MCF 10A (cell line): ENCODE measurements at places on chromosomes 5 and 9.

DNA sequence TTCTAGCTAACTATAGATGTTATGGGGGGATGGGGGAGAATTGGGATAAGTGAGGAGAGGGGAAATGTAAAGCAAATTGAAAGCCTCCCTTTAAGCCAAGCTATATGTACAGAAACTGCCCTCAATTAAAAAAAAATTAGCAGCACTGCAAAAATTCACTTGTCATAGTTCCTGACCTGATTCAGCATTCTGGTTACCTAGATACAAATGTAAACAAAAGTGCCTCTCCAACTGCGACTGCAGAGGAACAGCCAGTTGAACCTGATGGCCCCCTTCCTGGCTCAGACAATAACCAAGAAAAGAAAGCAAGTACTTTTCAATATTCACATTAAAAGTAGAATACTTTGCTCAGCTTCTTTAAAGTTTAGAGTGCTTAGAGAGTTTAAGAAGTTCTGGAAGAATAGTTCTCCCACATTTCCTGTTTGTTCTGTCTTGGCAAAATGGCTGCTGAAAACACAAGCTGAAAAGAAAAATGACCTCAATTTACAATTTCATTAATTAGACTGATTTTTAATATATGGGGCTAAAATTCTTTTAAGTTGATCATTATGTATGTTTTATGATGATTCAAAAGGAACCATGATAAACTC lies 1.5 kb downstream of the FAM81B start:
- peak; percentile 28 for DNase-seq

- peak; percentile 83 for DNase-seq
These were observed 244.9 kb upstream of the KLF4 start for GRCh38 chr9:107734256-107735013.

- DNase-seq = no peak
These were observed 111.5 kb downstream of the MACROH2A1 start for GRCh38 chr5:135287551-135287950.

GRCh38 chr9:122536134-122536533 lies 9.0 kb upstream of the OR1N1 start:
- DNase-seq = no peak

DNA sequence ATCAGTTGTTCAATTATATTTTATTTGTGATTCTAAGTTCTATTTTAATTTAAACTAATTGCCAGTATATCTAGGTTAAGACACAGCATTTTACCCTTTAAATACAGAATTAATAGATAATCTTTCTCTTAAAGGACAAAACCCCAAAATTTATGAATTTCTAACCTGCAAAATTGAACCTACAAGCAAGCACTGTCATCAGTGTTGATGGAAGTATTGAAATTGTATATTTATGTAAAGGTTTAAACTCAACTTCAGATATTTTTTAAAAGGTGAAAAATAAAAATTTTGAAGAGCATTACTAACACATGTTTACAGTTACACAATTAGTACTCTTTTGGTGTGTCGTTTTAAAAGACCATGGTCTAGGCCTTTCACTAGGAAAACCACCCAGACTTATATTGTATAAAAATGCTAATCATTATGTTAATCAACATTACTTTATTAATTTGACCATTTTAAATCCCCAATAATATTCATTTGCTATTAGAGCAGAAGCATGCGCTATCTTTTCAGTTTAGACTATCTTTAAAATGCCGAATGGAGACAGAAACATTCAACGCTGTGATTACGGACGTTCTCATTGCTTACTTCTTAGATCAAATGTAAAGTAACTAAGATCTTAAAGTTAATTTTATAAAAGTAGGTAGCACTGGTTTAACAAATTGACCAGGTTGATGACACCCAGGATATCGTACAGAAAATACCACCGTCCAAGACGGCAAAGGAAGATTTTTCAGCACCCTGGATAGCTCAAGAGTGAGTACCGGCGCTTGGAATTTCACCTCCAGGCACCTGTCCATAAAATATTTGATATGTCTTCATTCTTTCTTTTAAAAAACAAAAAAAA lies 3.2 kb downstream of the OTP start:
- peak; percentile 10 for DNase-seq

DNA sequence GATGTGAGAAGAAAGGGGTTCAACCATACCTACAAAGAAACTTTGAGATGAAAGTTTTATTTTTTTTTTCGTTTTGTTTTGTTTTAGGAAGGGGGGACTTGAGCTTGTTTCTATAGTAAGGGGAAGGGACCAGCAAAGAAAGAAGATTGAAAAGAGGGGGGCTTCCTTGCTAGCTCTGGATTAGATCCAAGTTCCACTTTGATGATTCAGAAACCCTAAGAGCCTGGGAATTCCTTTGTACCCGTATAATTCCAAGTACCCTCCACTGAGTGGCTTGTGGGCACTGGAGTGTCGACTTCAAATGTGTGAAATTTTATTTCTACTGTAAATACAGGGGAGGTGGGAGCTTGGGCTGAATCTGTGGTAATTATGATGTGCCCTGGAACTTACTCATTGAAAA lies 10.9 kb downstream of the MAMDC2 start:
- DNase-seq = no peak

GRCh38 chr9:75140261-75140660 lies 51.9 kb downstream of the OSTF1 start:
- DNase-seq = no peak

GRCh38 chr5:45189481-45189880 lies 380.7 kb downstream of the MRPS30 start:
- DNase-seq = no peak

DNA sequence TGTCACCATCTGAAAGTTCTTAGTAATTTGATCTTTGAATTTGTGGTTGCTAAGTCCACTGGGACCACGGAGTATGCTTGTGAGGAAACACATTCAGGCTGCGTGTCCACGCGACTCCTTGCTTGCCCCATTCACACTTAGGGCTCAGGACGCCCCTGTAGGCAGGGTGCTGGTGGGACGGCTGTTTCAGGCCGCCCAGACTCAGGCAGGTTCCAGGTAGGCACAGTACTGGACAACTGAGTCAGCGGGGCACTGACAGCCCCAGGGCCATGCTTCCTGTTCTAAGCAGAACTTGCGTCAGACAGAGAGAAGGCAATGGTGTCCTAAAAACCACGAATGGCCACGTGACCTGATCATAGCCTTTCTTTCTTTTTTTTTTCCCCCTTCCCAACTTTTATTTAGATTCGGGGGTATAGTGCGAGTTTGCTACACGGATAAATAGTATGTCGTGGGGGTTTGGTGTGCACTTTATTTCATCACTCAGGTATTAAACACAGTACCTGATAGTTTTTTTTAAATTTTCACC lies 7.7 kb upstream of the RASGEF1C start:
- no peak for DNase-seq
